ENCODE measurements at places on chromosomes 16 and 17. TPM values are rescaled to one million over a fixed set of nuclear protein-coding genes. Genes with fewer than 3 reads are reported as not detected.

The ELMO3 gene
- 0.28 TPM for total RNA-seq

The TMC8 gene
- total RNA-seq: 1.1 TPM

The CAVIN1 gene
- 47.7 TPM for total RNA-seq

The KRTAP4-9 gene
- not detected for total RNA-seq

Data from cardiac muscle cell (in vitro differentiated cells and primary cell).